Fibroblast of mammary gland (primary cell): ENCODE measurements at places on chromosomes 2 and 18.

- DNase-seq: no peak
Observed at GRCh38 chr2:109482361-109482861, 131.4 kb downstream of the SEPTIN10 start.

- DNase-seq: no peak
Observed at GRCh38 chr18:27717250-27717649, 459.7 kb downstream of the CDH2 start.

DNA sequence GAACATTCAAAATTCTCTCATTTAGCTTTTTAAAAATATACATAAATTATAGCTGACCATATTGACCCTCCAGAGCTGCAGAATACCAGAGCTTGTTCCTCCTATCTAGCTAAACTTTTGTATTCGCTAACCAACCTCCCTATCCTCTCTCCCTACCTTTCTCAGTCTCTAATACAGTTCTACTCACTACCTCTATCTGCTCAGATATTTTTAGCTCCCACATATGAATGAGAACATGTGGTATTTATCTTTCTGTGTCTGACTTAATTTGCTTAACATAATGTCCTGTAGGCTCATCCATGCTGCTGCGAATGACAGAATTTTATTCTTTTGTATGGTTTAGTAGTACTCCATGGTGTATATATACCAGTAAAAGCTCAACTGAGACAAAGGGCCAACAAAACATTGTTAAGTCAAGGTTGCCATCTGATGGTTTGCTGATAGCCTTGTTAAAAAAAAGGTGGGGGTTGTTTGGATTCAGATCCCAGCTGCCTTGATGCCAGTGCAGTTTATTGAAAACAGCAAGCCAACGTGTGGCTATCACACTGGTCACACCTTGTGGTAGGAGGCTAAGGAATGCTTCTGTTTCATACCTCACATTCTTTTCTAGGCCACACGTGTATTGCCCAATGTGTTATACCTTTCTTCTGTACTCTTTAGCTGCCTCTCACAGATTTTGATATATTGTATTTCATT is 101.5 kb downstream of the VWA3B start:
- DNase-seq: peak; percentile 12

- DNase-seq: no peak
Observed at GRCh38 chr2:30894498-30895119, 87.4 kb upstream of the CAPN13 start.

DNA sequence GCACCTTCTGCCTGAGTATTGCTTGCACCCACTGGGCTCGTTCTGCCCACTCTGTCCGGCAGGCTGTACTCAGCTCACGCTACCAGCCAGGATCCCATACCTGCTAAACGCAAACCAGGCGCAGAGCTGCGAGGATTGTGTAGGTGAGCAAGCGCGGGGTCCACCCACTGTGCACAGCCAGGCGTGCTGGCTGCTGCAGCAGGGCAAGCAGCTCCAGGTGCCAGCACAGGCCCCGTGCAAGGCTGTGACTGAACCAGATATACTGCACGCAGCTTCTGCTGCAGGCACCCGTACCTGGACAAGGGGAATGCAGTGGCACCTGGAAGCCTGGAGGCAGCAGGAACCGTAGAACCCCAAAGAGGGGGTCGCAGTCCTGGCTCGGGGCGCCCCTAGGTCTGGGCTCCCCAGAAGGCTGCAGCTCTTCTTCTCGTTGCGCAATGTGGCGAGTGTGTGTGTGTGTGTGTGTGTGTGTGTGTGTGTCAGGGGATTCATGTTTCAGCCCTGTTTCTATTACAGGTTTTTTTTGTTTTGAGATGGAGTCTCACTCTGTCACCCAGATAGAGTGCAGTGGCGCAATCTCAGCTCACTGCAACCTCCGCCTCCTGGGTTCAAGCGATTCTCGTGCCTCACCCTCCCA is 46.1 kb upstream of the RAB1A start:
- DNase-seq: peak; percentile 17

- peak; percentile 97 for DNase-seq
Observed at GRCh38 chr2:85589982-85590791, 5.4 kb upstream of the RNF181 start.

GRCh38 chr18:55775972-55776371 is 188.0 kb upstream of the TCF4 start:
- no peak for DNase-seq
